ENCODE measurements at places on chromosomes 7 and 10. TPM values are rescaled to one million over a fixed set of nuclear protein-coding genes. Genes with fewer than 3 reads are reported as not detected.
A peak's percentile ranks its signal among the peaks of the same experiment; 100 is the strongest.

DNA sequence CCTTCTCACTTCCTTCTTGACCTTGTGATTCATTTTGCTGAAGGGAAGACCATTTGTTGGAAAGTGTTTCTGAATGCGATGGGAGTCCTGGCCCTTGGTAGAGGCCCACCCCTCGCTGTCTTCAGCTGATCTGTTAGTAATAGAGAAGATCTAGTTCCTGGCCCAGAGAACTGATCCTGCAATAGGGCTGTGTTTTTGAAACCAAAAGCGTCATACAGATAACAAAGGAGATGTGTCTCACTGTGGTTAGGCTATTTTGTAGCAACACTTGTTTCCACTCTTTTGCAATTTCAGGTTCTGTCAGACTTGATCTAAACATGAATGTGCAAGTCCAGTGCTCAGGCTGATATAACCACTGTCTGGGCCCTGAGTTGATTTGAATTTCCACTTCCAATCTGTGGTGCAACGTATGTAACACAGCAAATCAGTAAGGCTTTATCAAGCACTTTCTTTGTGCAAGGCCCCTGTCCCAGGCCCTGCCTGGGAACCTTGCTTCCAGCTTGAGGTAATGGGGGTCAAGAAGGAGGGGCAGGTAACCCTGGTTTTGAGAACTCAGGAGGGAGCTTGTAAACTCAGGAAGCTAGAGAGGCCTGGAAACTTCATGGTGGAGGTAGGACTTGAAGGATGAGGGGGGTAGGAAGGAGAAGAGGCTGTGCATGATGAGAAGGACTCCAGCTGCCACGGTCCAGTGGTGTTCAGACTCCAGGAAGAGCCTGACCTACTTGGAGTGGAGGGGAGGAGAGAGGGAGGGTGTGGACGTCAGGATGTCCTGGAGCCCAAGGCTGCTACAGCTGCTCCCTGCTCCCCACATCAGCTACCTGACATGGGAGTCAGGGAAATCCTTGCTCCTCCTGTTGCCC, 42.2 kb upstream of the SRGN start:
- peak; percentile 11 for DNase-seq

Gene SLC29A4
- total RNA-seq = 1.1 TPM

DNA sequence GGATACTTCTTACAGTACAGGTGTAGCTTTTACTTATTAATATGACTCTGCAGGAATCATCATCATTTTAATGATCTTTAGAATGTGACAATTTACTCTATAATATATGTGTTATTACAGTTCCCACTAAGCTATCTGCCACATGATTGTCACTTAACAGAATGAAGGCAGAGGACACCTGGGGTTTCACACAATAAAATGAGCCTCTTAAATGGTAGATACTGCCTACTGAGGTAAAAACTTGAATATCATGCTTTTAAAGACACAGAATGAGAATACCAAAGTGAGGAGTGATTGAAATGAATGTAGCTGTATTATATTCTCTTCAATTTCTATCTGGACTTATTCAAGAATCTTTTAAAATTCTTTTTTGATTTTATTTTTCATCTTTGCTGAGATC, 1255.3 kb upstream of the LRRN3 start:
- no peak for DNase-seq

DNA sequence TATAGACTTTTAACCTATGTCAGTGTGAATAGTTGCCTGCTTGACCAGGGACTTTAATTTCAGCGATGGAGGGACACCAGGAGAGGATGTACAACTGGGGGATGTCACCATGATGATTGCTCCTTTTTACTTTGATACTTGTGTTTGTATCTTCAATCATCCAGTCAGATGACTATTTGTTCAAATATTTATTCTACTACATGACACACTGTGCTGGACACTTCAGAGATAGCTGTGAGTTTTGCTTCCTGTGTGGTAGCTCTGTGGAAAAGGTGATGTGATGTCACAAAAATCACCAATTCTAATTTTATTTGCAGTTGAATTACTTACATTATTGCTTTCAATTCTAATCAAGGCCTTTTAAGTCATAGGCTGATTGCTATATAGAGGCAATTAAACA, 62.7 kb upstream of the CREB5 start:
- DNase-seq = no peak

GRCh38 chr7:91041901-91042484, 222.2 kb upstream of the FZD1 start:
- DNase-seq = no peak

- DNase-seq = no peak
Observed at GRCh38 chr7:115499956-115500355, 530.6 kb downstream of the TFEC start.

DNA sequence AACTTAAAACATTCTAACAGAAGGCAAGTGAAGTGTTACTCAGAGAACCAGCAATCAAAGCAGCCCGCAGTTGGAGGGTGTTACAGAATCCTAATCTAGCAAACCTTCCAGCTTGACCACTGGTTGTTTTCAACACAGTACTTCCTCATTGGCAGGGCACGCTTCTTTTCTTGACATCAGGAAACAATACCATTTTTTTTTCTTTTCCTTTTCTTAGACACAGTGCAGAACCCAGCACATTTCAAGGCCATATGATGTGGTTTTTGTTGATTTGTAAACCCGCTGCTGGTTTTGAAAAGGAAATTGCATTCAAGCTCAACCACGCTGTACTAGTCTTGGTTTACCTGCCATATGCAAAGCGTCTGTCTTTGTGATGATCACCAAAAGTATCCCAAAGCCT, 33.4 kb downstream of the RHOBTB1 start:
- DNase-seq = no peak

Gene HOXA7
- not detected for total RNA-seq

DNA sequence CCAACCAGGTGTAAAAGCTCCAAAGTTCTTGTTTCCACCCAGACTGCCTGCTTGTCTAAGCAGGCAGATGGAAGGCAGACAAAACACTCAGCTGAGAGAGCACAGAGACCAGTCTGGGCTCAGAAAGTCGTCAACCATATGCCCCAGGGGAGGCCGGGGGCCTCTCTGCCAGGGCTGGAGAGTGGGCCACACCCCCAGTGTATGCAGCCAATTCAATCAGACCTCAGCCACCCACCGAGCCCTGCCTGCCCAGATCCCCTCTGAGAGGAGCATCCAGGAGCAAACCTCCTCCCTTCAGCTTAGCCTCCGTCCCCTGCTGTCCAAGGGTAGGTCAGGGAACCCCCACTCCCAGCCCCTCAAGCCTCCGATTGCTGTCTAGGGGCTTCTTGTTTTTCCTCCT, 196.3 kb downstream of the LSM5 start:
- no peak for DNase-seq

DNA sequence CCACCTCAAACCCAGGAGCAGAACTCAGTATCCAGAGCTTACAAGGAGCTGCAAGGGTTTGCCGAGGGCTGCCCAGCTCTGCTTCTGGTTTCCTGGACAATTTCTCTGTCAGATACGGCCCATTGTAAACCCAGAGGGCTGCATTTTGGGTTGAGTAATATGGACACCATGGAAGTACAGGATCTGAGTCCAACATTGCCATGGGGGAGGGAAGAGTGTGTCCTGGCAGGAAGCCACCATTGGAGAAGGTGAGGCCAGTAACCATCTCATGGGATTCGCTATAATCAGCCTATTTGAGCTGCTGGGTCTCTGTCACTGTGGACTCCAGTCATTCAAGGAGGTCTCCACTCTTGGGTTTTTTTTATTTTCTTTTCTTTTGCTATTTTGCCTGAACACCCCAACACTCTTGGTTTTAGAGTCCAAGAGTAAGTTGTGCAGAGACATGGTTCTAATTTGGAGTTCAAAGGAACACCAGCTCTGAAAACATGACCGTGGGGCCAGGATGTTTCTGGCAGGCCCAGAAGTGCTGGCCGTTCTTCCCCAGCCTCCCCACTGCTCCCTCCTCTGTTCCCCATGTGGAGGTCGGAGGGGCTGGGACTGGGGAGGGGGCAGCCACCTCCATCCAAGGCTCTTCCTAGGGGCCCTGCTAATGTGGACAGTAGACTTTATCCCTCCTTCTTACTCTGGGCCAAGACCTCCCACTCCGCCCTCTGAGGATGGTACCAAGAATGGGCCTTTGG, 46.2 kb downstream of the CHST3 start:
- DNase-seq = no peak

- no peak for DNase-seq
Observed at GRCh38 chr7:28145931-28146330, 34.7 kb downstream of the JAZF1 start.

Gene SHH
- not detected for total RNA-seq

DNA sequence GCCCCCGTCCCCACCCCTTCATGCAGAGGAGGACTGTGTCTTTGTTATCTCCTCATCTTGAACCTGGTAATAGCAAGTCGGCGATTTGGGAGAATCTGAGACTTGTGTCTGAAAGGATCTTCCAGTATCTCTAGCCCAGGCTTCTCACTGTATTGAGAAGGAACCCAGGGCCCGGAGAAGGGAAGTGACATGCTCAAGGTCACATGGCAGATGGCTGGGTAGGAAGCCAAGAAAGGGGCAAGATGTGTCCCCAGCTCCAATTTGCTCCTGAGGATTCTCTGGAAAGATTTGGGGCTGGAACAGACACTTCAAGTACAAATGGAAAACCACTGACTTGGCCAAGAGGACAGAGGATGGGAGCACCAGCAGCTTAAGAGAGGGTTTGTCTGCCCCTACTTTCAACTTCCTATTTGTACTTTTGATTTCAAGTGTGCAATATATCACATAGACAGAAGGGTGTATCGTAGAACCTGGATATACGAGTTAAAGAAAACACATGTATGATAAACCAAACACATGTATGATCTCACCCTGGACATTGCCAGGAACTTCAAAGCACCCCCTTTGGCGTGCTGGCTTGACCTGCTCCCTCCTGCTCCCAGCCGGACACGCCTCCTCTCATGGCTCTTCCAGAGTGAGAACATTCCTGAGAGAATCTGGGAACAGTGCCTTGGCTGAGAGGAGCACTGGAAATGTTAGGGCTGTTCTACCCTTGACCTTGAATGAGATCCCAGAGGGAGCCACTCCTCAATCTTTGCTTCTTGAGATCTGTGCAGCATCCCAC, 79.7 kb downstream of the CDH23 start:
- no peak for DNase-seq

- DNase-seq = no peak
Observed at GRCh38 chr7:102925976-102926782, 13.4 kb downstream of the LRRC17 start.

Gene CUZD1
- total RNA-seq = 0.64 TPM

- no peak for DNase-seq
Observed at GRCh38 chr7:66904063-66904593, 16.9 kb upstream of the TMEM248 start.

GRCh38 chr7:95549818-95550529, 46.3 kb downstream of the PDK4 start:
- DNase-seq = no peak

DNA sequence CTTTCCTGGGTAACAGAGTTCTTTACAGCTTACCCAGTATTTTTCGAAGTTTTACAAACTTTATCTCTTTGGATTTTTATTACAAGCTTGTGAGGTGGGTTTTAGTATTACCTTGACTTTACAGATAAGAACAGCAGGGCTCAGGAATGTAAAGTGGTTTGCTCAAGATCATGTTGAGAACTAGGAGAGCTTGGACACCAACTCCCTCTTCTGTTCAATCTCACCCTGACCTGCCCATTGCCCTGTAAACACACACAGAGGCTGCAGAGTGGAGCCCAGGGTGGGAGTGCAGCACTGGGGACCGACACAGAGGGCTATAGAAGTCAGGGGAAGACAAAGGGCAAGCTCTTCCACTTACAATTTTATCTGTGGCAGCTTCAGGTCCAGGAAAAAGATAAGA, 4.6 kb upstream of the TSPAN14 start:
- no peak for DNase-seq

Gene NPFFR1
- total RNA-seq = 0.03 TPM

DNA sequence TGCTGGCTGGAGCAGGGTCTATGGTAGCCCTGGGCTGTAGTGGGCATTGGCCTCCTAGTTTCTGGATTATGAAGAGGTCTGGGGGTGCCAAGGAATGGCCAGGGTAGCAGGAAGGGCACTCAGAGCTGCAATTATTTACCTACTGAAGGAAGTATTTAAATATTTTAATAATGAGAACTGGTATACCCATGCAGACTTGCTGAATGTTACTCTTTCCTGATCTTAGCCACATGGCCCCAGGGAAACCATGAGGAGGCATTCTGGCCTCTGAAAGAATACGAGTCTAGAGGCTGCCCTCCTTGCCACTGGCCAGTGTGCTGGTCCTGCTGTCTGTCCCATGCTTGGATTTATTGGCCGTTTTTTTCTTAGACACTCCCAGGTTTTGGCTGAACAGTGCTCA, 599.7 kb downstream of the LRMDA start:
- no peak for DNase-seq

Gene KLF14
- not detected for total RNA-seq

Gene PFKP
- total RNA-seq = 32.2 TPM

Gene KCNIP2
- total RNA-seq = 0.77 TPM

DNA sequence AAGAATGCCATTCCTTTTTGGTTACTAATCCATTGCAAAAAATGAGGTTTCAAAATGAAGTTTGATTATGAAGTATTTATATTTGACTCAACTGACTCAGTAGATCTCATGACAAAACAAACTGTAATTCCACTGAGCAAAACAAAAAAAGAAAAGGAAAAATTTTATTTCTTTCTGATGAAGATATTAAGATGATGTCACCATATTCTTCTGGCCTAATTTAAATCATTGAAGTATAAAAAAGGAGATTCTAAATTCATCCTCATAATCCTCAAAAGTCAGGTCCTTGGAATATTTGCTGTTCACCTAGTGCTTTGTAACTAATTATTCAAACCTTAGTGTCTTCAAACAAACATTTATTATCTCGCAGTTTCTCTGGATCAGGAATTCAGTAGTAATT, 1183.7 kb downstream of the CNTNAP2 start:
- DNase-seq = no peak

Gene ZNF365
- total RNA-seq = 1.8 TPM

Gene PDE6C
- not detected for total RNA-seq

- DNase-seq = no peak
Observed at GRCh38 chr7:81768951-81769778, 682 bp downstream of the HGF start.

DNA sequence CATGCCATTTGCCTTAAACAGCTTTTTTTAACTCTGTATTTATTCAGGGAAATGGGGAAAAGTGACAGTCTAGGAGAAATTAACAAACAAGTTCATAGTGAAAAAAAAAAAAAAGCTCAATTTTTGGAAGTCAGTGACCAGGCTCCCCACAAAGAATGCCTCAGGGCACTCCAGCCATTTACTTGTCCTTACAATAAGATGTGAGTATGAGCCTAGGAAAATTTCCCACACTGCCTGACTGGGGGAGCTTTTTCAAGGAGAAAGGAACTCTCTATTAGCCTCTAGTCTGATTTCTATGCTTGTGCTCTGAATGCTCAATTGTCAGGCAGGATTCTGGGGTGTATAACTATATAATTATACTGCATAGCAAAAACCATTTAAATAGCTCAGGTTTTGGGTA, 74.9 kb upstream of the NRBF2 start:
- no peak for DNase-seq
